Gastroesophageal sphincter (tissue), 4 donors: ENCODE measurements at places on chromosomes 13 and 19. TPM values are rescaled to one million over a fixed set of nuclear protein-coding genes. Genes with fewer than 3 reads are reported as not detected.

GRCh38 chr13:95317039-95317989 lies 16.1 kb upstream of the ABCC4 start:
- ATAC-seq: no peak

GRCh38 chr19:46495786-46496099 lies at the start of gene PNMA8B:
Gene PNMA8B (minus strand): TSS chr19:46495867. CDS start chr19:46495465, 402 bp downstream.
- no peak for ATAC-seq

- no peak for ATAC-seq
Observed at GRCh38 chr19:2557093-2557440, 81.1 kb downstream of the GADD45B start.

DNA sequence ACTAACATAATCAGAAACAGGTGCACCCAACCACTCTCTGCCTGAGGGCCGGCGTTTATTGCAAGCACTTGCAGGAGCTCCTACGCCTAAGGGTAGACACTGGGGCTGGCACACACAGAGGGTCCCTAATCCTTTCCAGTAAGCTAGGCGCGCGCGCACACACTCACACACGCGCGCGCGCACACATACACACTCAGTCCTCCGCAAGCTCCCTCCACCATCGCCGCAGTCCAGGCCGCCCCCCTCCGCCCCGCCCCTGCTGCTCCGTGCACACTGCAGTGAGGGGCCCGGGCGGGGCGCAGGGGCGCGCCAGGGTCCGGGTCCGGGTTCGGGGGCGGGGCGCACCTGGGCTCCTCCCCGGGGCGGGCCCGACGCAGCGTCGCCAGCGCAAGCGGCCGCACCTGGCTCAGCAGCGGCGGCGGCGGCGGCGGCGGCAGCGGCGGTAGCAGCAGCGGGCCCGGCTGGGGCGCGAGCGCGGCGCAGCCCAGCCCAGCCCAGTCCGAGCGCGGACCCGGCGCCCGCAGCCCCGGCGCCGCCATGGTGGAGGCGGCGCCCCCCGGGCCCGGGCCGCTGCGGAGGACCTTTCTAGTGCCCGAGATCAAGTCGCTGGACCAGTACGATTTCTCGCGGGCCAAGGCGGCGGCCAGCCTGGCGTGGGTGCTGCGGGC lies at the start of gene CAMSAP3:
Gene CAMSAP3, plus strand, starts transcription at position 398 of the 668 bp plus-strand sequence. Its CDS starts 140 bp downstream, at position 538.
- ATAC-seq: peak; percentile 19

- no peak for ATAC-seq
Observed at GRCh38 chr13:97224544-97225300, 2.6 kb downstream of the MBNL2 start.

DNA sequence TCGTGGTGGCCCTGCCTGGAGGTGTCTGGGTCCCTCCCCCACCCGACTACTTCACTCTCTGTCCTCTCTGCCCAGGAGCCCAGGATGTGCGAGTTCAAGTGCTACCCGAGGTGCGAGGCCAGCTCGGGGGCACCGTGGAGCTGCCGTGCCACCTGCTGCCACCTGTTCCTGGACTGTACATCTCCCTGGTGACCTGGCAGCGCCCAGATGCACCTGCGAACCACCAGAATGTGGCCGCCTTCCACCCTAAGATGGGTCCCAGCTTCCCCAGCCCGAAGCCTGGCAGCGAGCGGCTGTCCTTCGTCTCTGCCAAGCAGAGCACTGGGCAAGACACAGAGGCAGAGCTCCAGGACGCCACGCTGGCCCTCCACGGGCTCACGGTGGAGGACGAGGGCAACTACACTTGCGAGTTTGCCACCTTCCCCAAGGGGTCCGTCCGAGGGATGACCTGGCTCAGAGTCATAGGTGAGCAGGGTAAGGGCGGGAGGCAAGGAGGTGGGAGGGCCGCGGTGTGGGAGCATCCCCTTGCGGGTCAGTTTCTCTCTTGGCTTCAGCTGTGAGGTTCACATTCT lies 19.2 kb downstream of the NECTIN2 start:
- ATAC-seq: no peak

GRCh38 chr13:111572956-111573761 lies 252.7 kb downstream of the TEX29 start:
- no peak for ATAC-seq

GRCh38 chr13:49098198-49098597 lies 121.9 kb upstream of the MLNR start:
- ATAC-seq: peak; percentile 86

GRCh38 chr13:59776924-59777690 lies 386.6 kb downstream of the DIAPH3 start:
- ATAC-seq: no peak

DNA sequence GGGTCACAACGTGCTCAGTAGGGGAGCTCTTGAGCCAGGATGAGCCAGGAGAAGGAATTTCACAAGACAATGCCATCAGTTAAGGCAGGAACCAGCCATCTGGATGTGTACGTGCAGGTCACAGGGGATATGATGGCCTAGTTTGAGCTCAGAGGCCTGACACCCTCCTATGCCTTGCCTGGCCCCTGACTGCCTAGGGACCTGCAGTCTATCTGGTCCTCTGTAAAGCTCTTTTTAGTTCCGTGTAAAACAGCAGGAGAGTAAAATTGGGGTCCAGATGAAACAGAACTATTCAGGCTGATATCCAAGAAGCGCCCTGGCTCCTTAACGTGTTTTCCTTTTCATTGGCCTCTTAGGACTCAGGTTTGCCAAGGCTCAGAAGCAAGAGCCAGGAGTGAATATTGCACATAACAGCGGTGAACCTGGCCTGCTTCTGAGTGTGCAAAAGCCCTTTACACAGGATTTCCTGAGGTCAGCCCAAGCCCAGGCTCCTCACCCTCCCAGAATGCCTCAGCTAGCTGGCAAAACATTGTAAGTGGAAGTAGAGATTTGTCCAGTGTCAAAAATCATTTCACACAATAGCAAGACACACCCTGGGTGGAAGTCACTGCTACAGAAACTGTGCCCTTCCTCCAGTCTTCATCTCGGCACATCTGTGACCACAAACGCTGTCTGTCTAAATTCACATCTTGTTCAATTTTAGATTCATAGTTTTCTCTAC lies 777.2 kb downstream of the UQCRFS1 start:
- no peak for ATAC-seq

The CKM gene
- 0.73 TPM for total RNA-seq

The GRK1 gene
- 0.15 TPM for total RNA-seq

The TRAPPC6A gene
- total RNA-seq: 24.0 TPM

The MED26 gene
- 8.1 TPM for total RNA-seq

The ZNF417 gene
- total RNA-seq: 15.6 TPM

The FFAR1 gene
- total RNA-seq: not detected
